ENCODE measurements at places on chromosomes 12 and 14.

- no peak for DNase-seq
Measured at GRCh38 chr14:43535231-43535838, 971.7 kb downstream of the FSCB start.

DNA sequence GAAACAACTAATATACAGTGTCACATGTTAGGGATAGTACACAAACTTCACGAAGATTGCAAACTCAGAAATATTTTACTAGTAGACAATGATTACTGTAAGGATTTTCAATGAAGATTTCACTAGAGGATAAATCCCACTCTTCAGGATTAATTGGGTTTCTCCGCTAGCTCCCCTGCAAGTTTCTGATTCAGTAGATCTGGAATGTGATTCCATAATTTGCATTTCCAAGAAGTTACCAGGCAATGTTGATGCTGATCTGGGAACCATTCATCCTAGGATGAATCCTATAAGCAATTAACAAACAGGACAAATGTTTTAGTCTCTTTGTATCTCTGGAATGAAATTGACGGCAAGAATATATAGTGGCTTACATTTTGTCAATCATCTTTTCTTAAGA lies 272.4 kb downstream of the ALX1 start:
- DNase-seq, result no peak

DNA sequence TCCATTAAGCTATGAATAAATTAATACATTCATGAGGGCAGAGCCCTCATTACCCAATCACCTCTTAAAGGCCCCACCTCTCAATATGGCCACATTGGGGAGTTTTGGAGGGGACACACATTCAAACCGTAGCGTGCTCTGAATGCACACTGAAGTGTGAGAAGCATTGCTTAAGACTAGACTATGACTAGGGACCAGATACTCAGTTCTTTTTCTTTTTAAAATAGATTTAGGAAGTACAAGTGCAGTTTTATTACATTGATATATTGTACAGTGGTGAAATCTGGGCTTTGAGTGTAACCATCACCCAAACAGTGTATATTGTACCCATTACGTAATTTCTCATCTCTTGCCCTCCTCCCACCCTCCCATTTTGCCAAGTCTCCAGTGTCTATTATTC lies 21.0 kb upstream of the JDP2 start:
- DNase-seq, result no peak

GRCh38 chr12:25051656-25052195 lies 102.8 kb upstream of the BCAT1 start:
- DNase-seq, result no peak

- no peak for DNase-seq
Measured at GRCh38 chr12:78343657-78344056, 513.0 kb downstream of the NAV3 start.

DNA sequence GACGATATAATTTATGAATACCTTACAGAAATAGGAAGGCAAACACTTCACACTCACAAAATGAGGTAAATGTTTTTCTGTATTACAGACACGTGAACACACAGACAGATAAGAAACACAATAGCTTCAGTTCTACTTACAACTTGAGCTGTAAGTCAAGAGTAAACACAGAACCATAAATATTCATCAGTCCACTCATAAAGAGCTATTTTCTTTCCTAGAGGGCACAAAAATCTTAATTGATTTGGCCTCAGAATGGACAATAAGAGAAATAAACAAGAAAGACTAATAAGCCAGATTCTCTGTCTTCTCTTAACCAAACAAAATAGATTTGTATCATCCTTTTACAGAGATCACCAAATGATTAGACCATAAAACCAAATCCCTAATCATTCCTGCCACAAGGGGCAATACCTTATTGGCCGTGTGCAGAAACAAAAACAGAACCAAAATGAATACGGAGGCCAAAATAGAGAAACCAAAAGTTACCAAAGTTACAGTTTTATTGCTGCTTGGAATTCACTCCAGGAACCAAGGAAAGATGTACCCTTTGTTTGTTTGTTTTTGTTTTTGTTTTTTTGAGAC lies 38.1 kb upstream of the GARIN2 start:
- no peak for DNase-seq

Data from NCI-H1048 (cell line).